LNCaP clone FGC (cell line): ENCODE measurements at places on chromosomes 13 and 19.

GRCh38 chr13:26475176-26476110 is 82.0 kb upstream of the WASF3 start:
- DNase-seq, result no peak

- no peak for DNase-seq
Observed at GRCh38 chr19:46812977-46813838, 24.8 kb upstream of the SLC1A5 start.

GRCh38 chr13:76971851-76972829 is 19.7 kb upstream of the CLN5 start:
- DNase-seq, result no peak

DNA sequence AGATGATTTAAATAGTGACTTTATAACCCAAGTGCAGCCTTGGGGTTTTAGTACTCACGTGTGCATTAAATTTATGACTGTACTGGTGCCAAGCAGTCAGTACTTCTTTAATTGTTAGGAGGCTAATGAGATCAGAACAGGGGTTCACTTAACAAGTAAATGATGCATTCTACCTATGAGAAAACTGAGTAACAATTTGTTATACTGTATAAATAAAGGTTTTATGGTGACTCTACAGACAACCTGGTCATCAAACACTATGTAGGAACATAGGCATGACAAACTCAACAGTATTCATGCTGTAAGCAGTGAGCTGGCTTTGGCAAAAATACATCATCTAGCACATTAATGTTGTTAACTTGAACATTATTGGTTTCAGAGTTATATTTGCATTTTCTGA is 75.6 kb downstream of the UBL3 start:
- DNase-seq, result no peak

DNA sequence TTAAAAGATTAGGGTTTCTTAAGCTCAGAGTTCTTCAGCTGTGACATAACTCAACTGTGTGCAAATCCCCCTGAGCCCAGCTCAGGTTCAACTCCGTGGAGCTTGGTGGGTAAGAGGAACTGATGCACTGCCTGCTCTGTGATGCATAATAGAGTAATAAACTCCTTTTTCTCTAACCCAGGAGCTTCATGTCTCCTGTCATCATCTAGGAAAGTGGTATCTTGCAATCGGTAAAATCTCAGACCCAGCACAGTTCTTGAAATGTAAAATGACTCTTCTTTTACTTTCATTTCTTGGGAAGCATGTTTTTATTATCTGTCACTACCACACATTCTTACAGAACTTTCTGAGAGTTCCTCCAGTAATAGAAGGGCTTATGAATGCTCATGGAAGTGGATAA is 123.8 kb upstream of the PCDH9 start:
- no peak for DNase-seq

- no peak for DNase-seq
Observed at GRCh38 chr19:4098493-4098892, 25.4 kb downstream of the MAP2K2 start.

- no peak for DNase-seq
Observed at GRCh38 chr19:30880551-30880950, 468.7 kb downstream of the TSHZ3 start.

DNA sequence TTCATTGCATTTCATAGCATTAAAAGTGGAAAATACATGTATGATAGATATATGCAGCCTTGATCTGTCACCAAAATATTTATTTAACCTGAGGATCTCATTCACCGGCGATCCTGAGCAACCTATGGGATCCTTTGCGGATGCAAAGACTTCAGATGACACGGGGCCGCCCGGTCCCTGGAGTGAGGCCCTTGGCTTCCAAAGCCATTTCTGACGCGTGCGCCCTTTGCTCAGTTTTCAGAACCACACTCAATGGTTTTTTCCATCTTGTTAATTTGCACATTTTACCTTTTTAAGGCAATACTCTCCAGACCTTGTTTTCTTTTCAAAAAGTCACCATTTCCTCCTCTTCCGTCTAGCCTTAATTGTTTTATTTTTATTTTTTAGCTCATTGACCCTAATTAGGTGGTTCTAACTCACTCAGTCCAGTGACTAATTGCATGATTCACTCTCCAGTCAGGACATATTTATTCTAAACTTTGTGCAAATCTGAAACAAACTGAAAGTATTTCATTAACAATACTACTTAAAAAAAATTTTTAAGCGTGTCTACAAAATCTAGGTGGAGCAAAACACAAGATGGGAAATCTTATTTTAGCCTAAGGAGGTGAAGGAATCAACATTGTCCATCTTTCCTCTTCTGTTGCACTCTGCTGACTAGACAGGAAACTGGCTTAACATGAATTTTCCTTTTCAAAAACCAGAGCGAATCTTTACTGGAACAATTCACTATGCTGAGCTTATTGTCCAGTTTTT is 47.9 kb downstream of the COL4A1 start:
- no peak for DNase-seq

DNA sequence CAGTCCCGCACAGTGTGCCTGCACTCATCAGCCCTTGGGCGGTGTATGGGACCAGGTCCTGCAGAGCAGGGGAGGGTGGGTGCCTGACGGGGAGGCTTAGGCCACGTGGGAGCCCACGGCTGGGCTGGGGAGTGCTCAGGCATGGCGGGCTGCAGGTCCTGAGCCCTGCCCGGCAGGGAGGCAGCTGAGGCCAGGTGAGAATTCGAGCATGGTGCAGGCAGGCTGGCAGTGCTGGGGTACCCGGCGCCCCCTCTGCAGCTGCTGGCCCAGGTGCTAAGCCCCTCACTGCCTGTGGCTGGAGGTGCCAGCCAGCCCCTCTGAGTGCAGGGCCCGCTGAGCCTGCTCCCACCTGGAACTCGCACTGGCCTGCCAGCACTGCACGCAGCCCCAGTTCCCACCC is 630.9 kb upstream of the PCDH20 start:
- DNase-seq, result no peak

DNA sequence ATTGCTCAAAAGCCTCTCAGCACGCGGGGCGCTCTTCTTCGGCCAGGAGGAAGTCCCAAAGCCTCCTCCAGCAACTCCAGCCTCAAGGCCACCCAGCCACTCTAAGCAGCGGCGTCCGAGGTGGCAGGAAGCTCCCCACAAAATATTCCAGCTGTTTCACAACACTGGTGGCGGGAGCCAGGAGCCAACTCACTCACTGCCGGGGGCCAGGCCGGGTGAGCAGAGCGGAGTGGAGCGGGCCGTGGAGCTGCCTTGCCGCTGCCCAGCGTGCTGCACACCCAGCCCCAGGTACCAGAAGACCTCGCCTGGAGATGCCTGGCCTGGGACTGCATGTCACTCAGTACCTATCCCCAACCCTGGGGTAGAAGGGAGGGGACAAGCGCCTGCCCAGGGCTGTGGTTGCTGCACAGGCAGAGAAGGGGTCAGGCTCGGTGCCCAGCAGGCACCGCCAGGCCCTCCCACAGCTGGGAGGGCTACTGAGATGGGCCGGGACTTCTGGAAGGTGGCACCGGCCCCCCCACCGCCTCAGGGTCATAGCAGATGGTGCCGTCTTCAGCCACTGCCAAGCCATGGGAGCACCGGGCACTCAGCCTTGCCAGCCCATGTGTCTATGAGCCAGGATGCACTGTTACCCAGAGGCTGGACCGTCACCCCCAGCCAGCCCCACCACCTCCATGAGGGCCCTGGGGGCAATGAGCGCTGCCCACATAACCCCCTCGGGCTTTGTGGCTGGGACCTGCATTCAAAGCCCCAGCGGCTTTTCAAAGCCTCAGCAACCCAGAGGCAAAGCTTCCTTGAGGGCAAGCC is 59.2 kb downstream of the MLLT1 start:
- DNase-seq, result no peak

DNA sequence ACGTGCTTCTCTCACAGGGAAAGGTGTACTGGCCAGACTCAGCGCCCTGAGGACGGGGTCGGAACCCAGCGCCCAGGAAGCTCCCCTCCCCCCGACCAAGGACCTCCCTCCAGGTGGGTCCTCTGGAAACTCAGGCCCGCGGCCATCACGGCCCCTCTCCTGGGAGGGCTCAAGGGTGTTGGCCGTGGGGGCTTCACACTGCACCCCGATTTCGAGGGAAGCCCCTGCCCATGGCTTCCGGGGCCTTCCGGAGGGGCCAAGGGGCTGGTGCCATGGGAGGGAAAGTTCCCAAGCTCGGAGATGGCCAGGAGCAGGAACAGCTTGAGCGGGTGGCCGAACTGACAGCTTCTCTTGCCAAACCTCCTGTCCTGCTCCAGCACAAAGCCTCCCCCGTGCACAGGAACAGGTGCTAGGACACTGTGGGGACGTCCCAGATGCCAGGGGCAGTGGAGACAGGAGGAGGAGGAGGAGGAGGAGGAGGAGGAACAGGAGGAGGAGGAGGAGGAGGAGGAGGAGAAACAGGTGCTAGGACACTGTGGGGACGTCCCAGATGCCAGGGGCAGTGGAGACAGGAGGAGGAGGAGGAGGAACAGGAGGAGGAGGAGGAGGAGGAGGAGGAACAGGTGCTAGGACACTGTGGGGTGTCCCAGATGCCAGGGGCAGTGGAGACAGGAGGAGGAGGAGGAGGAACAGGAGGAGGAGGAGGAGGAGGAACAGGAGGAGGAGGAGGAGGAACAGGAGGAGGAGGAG is 10.0 kb downstream of the SBNO2 start:
- peak; percentile 48 for DNase-seq

DNA sequence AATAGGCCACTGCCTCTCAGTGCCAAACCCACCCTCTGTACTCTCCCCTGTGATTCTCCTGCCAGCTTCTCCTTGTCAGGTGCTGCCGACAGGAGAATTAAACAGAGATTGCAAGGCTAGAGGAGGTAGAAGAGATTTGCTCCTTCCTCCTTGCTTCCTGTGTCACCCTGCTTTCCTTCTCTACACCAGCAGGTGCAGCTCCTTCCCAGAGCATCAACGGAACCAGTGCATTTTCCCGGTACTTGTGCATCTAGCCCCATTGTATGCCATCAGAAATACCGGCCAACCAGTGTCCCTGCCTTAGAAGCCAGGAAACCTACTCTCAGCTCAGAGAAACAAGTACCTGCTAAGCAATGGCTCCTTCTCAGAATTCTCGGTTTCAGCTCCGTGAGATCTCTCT is 253.2 kb downstream of the SUCLA2 start:
- no peak for DNase-seq

DNA sequence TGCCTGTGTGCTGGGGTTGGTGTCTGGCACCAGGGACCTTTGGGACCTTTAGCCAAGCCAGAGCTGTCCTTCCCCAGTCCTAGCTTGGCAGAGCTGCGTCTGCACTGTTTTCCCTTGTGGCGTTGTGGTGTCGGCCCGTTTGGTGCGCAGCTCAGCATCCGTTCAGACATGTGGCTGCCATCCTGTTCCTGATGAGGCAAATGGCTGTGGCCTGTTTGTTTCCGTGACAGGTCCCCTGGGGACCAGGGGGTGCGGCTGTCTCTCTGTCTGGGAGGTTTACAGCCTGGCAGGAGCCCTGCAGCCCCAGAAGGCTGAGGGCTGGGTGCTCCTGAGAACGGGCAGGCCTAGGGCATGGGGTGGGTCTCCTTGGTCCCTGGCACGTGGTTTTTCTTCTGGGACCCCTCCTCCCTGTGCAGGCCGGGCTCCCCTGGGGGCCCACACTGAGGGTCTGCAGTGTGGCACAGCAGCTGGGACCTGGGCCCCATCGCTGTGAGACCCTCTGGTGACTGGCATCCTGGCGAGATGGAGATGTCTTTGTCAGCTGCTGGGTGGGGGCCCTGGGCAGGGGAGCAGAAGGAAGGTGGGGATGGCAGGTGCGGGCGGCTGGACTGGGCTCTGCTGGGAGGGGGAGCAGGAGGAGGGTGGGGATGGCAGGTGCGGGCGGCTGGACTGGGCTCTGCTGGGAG is 4.0 kb downstream of the SPPL2B start:
- DNase-seq, result no peak

GRCh38 chr13:27619728-27620376 is 477 bp downstream of the LNX2 start:
- no peak for DNase-seq

DNA sequence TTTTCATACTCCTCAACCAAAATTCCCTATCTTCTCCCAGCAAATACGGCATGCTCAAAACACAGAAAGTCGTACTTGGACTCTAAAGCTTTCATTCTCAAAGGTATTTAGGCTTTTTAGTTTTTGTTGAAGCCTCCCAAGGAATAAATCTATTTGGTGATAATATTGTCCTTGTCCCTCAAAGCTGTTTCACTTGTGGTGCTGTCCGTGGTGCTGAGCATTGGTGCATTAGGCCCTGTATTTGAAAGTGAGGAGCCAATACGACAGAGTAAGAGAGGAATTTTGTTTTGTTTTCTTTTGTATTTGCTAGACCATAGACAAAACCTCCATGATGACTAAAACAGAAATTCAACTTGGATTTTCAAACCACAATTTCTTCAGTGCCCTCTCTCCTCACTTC is 3.2 kb upstream of the LGALS13 start:
- DNase-seq, result peak; percentile 4

DNA sequence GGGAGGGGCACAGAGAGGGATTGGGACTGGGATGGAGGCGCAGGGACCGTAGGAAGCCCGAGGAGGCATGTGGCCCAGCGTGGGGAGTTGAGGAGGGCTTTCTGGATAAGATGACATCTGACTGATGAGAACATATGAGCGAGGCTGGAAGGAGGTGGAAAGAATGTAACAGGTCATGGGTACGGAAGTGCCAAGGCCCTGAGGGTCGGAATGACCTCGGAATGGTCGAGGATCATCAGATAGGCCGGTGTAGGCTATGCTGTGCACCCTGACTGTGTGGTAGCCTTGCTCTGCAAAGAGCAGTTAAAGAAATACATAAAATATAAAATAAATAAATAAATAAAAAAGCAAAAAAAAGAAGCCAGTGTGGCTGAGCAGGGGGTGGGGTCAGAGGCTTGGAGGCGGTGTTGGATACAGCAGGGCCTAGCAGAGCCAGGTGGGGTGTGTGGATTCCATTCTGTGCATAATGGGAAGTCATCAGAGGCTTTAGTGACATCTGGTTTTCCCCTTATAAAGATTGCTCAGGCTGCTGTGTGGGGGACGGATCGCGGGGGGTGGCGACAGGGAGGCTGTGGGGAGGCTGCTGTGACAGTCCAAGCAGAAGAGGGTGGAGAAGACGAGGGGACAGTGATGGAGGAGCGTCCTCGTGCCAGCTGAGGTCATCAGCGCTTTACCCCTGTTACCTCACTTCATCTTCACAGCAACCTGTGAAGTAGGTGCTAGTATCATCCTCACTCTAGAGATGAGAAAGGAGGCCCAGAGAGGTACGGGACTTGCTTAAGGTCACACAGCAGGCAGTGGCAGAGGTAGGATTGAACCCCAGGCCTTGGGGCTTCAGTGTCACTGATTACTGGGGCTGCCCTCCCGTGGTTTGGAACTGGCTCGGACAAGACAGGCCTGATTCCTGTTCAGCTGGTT is 5.0 kb downstream of the PAK4 start:
- no peak for DNase-seq

DNA sequence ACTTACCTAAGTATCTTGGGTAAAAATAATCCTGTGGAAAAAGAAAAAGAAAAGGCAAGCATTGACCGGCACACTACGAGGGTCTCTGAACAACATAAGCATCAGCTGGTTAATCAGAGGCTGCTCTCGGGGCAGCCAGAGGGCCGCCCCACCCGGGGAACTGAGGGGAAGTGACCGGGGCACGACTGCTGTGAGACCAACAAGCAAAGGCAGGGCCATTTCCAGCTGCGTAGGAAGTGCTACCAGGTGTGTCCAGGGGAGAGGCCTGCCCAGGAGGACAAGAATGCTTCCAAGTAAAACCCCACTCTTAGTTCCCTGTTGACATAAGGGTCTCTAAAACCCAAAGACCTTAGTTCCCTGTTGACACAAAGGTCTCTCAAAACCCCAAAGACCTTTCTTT is 15.9 kb downstream of the GAS6 start:
- DNase-seq, result no peak
